PC-9 (cell line): ENCODE measurements at places on chromosomes 2 and 18. TPM values are rescaled to one million over a fixed set of nuclear protein-coding genes. Genes with fewer than 3 reads are reported as not detected.

Gene TEKT4
- total RNA-seq = 0.15 TPM in 1 of 2 replicates, not detected in the other

DNA sequence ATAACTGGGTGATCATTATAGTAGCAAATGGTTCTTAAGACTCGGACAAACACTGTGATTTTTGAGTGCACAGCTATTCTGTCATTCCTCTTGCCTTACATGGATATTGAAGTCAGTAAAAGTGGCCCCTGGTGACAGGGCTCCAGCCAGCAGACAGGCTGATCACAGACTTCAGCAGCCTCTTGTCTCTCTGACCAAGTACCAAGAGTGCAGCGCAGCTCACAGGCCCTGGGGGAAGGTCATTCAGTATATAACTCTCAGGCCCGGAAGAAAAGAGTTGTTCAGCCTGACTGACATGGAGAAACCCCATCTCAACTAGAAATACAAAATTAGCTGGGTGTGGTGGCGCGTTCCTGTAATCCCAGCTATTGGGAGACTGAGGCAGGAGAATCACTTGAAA lies 202.6 kb downstream of the HRH4 start:
- H3K4me3 ChIP-seq = no peak overlapping the region
- no peak overlapping the region for H3K27ac ChIP-seq
- no peaks in the 10 kb centered on the region for H3K36me3 ChIP-seq
- no peaks in the 10 kb centered on the region for H3K4me1 ChIP-seq
- peaks cover 12% of the 10 kb centered on the region for H3K27me3 ChIP-seq

GRCh38 chr2:144357623-144358373 lies 162.1 kb downstream of the ZEB2 start:
- H3K36me3 ChIP-seq = no peaks in the 10 kb centered on the region
- peaks cover 31% of the 10 kb centered on the region for H3K4me1 ChIP-seq
- no peaks in the 10 kb centered on the region for H3K27me3 ChIP-seq
- peak; percentile 95 for DNase-seq
- H3K4me3 ChIP-seq = no peak overlapping the region

GRCh38 chr2:176819306-176819705 lies 393.3 kb upstream of the HNRNPA3 start:
- H3K27ac ChIP-seq = no peak overlapping the region
- DNase-seq = no peak
- no peaks in the 10 kb centered on the region for H3K36me3 ChIP-seq
- H3K4me1 ChIP-seq = no peaks in the 10 kb centered on the region
- H3K27me3 ChIP-seq = peaks cover 55% of the 10 kb centered on the region
